ENCODE measurements at places on chromosomes 6 and 20.

DNA sequence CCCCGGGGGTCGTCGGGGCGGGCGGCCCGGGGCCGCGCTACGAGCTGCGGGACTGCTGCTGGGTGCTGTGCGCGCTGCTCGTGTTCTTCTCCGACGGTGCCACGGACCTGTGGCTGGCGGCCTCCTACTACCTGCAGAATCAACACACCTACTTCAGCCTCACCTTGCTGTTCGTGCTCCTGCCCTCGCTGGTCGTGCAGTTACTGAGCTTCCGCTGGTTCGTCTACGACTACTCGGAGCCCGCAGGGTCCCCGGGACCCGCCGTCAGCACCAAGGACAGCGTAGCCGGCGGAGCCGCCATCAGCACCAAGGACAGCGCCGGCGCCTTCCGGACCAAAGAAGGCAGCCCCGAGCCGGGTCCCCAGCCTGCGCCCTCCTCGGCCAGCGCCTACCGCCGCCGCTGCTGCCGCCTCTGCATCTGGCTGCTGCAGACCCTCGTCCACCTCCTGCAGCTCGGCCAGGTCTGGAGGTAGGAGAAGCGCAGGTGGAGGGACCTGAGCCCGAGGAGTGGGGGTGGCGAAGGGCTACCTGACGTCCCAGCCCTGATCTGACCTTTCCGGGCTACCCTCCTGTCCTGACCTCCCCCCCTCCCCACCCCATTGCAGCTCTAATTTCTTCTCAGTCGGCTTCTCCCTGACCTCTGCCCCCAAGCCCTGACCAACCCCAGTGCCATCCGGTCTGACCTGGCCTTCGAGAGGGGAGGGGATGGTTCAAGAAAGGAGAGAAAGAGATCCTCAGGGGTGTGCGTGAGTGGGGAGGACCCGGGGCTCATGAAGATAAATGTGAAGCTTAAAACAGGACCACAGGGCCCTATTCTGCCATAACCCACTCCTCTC, 558 bp downstream of the XKR7 start:
- DNase-seq, result peak; percentile 56

- DNase-seq, result no peak
These were observed 16.6 kb upstream of the EZR start for GRCh38 chr6:158835616-158836221.

GRCh38 chr6:163820745-163821458, 406.4 kb downstream of the QKI start:
- no peak for DNase-seq

DNA sequence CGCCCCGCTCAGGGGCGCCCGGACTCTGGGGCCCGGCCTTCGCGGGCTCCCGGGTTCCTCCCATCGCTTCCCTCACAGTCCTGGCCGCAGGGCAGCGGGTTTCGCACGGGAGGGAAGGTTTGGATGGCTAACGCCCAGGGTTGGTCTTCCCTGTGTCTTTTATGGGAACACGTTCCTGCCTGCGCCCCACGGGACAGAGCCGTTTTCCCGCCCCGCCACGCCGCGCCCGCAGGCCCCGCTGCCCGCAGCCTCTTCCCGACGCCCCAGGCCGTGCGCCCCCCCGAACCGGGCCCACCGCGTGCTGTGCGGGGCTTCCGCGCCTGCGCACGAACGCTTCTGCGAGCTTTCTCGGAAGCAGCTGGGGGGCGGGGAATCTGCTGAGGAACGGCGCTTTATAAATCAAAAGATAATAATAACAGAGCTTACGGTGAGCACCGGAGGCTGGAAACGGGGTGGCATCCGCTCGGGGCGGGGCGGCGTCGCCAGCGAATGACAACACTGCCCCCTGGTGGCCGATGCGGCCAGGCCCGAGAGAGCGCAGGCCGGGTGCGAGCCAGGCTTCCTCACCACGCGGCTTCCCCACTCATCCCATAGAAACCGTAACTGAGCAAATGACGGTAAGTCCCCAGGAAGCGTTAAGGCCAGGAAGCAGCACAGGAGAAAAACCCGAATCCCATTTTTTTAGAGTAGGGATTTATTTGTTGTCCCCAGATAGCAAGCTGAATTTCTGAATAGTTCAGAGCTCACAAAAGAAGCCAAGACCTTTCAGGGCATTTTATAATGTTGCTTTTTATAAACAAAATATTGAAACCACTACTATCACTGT, 116.4 kb downstream of the MYLK4 start:
- DNase-seq, result peak; percentile 75

GRCh38 chr6:490251-491037, 98.9 kb downstream of the IRF4 start:
- DNase-seq, result no peak

- DNase-seq, result no peak
These were observed 3.8 kb downstream of the PRR3 start for GRCh38 chr6:30560930-30561329.

GRCh38 chr6:65933390-65933789, 226.4 kb upstream of the EYS start:
- DNase-seq, result no peak

- DNase-seq, result no peak
These were observed 5.5 kb upstream of the POU5F1 start for GRCh38 chr6:31175971-31176370.

GRCh38 chr6:168919470-168920179, 334.0 kb downstream of the THBS2 start:
- DNase-seq, result no peak

GRCh38 chr20:59984541-59984940, 26.3 kb downstream of the CDH26 start:
- no peak for DNase-seq

- peak; percentile 67 for DNase-seq
These were observed 281.9 kb downstream of the UTRN start for GRCh38 chr6:144566868-144567615.

- DNase-seq, result no peak
These were observed 437 bp upstream of the HLA-A start for GRCh38 chr6:29941916-29942274.

- no peak for DNase-seq
These were observed 8.0 kb downstream of the TNFAIP3 start for GRCh38 chr6:137875058-137875520.

DNA sequence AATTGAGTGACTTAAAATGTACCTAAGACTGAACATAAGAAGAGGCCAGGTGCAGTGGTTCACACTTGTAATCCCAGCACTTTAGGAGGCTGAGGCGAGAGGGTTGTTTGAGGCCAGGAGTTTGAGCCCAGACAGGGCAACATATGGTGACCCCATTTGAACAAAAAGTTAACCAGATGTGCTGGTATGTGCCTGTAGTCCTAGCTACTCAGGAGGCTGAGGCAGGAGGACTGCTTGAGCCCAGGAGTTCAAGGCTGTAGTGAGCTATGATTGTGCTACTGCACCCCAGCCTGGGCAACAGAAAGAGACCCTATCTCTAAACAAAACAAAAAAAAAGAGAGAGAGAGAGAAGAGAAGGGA, 10.1 kb upstream of the PAQR8 start:
- DNase-seq, result no peak
